ENCODE measurements at places on chromosomes 3 and 15. TPM values are rescaled to one million over a fixed set of nuclear protein-coding genes. Genes with fewer than 3 reads are reported as not detected.

The SNTN gene
- total RNA-seq: not detected

The NAA50 gene
- 59.7 TPM for total RNA-seq

The PPP2R3A gene
- 36.7 TPM for total RNA-seq

The XCR1 gene
- total RNA-seq: 0.32 TPM

The GORASP1 gene
- total RNA-seq: 86.8 TPM

The TTLL13 gene
- 0.27 TPM for total RNA-seq

The LDHAL6B gene
- total RNA-seq: not detected

The GRM2 gene
- not detected for total RNA-seq

The ALPK3 gene
- 1.1 TPM for total RNA-seq

The CADPS gene
- total RNA-seq: 13.1 TPM

The PDZRN3 gene
- total RNA-seq: 31.9 TPM

The PCLAF gene
- 4.0 TPM for total RNA-seq

The DPPA2 gene
- not detected for total RNA-seq

The MAGEF1 gene
- 14.3 TPM for total RNA-seq

The ZBED2 gene
- total RNA-seq: not detected

The USP50 gene
- total RNA-seq: not detected

The MYZAP gene
- total RNA-seq: 13.1 TPM

The ADGRG7 gene
- total RNA-seq: 1.8 TPM

The P2RY14 gene
- total RNA-seq: not detected

The SI gene
- 10.8 TPM for total RNA-seq

The CGNL1 gene
- total RNA-seq: 1.4 TPM

The CHAC1 gene
- 6.7 TPM for total RNA-seq

The KBTBD13 gene
- not detected for total RNA-seq

The SLC15A2 gene
- total RNA-seq: 1.1 TPM

Data from transverse colon (tissue), 4 donors.